Stimulated activated CD8-positive, alpha-beta memory T cell treated with anti-CD3 and anti-CD28 coated beads, Interleukin-4, amount 100 ng/mL, for 1 hour (primary cell): ENCODE measurements at places on chromosomes 12 and 14.

DNA sequence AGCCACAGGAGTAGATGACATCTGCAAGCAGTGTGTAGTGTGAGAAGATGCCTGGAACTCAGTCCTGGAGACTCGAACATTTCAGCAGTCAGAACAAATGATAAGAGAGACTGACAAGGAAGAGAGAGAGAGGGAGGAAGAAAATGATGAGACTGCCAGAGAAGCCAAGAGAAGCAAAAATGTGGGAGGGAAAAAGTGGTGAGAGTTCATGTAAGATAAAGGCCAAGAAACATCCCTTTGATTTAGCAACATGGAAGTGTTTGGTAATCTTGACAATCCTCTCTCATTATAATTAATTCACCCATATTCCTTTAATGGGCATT is 42.6 kb downstream of the LIMA1 start:
- no peak for DNase-seq

DNA sequence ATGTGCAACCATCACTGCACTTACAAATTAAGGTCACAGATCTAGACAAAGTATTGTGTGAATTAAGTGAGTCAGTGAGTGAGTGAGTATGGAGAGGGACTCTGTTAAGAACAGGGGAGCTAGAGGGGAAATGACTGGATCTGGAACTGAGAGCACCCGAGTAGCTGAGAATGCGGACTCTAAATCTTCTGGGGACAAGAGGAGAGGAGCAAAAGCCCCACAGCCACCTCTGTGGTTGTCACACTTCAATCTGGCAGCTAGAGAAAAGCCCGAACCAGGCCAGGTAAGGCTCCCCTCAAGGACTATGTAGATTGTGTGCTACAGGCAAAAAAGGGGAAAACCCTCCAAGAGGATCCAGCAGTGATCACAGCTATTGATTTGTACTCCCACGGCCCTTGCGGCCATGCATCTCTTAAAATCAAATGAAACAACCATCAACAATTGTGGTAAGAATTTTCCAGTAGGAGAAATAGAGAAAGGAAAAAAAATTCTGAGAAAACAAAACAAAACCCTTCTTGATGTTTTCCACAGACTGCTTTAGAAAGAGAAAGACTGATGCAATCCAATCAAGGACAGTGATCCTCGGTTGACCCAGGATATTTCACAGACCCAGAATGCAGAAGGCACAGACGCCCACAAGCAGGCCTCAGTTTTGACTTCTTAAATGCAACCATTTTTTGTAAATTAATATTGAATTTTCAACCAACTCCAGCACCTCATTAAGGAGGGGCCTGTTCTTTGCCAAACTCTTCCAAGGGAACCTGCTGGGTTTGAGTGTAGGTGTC is 109.6 kb downstream of the SLC38A6 start:
- no peak for DNase-seq

DNA sequence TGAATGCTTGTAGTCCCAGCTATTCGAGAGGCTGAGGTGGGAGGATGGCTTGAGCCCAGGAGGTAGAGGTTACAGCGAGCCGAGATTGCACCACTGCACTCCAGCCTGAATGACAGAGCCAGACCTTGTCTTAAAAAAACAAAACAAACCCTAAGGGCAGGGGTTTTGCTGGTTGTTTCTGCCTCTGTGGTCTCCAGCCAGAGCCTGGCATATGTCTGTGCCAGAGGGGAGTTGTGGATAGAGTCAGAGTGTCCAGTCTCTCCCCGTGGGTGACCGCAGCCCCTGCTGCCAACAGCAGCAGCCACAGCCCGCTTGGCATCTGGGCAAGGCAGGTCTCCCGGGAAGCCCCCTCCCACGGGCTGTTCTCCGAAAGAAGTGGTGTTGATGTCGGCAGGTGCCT is 37.6 kb downstream of the MVK start:
- DNase-seq = no peak

- DNase-seq = no peak
These were observed 4.4 kb downstream of the TXNRD1 start for GRCh38 chr12:104219908-104220404.

- DNase-seq = no peak
These were observed 31.5 kb downstream of the SLC6A12 start for GRCh38 chr12:182381-182892.

- DNase-seq = no peak
These were observed 46.8 kb upstream of the MEG3 start for GRCh38 chr14:100778951-100779690.

GRCh38 chr12:15728118-15728598 is 61.0 kb downstream of the EPS8 start:
- no peak for DNase-seq

DNA sequence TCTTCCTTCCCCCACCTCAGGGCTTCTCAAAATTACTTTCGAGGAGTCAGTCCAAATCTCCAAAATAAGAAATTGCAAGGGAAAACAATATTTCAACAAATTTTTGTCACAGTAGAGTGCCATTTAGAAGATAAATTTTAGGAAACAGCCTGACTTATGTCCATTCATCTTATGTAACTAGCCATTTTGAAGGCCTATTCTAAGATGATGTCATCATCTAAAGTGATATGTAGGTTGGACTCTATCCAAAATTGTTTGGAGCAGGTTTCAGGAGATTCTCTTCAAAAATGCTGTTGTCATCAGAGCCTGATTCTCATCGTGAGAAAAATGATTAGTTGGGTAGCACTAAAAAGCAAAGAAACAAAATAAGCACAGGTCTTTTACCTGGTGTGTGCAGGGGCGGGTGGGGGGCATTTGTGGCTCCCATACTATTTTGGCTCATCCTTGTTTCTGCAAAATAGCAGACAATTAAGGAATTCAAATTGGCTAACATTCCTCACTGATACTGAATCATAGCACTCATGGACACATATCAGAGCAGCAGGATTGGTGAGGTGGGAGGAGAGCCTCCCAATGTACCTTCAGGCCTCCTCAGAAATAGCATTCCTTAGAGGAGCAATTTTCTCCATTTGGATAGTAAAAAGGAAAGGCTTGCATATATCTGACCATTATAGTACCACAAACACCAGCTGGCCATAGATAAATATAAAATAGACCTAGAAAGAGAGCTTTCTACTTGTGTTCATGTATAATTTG is 360.9 kb upstream of the NAV3 start:
- DNase-seq = no peak

- DNase-seq = no peak
These were observed 67.1 kb upstream of the CCND2 start for GRCh38 chr12:4206470-4206869.
